ENCODE measurements at places on chromosomes 4 and X. TPM values are rescaled to one million over a fixed set of nuclear protein-coding genes. Genes with fewer than 3 reads are reported as not detected.
A peak's percentile ranks its signal among the peaks of the same experiment; 100 is the strongest.

DNA sequence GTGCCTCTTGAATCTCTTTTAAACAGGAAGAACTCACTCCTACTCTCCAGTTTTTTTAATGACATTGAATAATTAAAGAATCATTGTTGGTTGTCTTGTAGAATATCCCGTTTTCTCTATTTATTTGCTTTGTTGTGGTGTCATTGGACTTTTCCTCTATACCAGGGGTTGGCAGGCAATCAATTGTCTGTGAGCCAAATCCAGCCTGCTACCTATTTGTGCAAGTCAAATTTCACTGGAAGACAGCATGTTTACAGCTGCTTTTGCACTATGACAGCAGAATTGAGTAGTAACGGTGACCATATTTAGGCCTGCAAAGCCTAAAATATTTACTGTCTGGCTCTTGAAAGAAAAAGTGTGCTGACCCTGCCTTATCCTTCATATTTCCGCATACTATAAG, 34.8 kb downstream of the POLA1 start:
- DNase-seq = no peak

DNA sequence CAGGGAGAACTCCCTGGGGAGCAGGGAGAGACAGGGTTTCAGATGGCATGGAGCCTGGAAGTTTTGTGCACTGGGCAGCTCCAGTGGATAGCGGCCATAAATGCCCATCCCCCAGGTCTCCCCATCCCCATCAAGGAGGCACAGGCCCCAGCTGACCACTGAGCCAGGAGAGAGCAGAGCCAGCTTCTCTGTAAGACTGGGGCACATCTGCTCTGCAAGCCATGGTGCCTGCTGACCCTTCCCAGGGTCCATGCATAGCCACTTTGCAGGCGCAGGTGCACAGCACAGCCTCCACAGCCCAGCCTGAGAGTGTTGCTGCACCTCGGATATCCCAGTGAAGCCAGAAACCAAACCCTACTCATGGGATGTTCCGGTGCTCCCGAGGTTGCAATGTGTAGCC, 206.3 kb upstream of the SPANXN4 start:
- no peak for DNase-seq

OR13H1 gene
- not detected for total RNA-seq

CLIC2 gene
- 0.43 TPM for total RNA-seq

ZNF630 gene
- total RNA-seq = 21.3 TPM

- peak; percentile 80 for DNase-seq
Measured at GRCh38 chrX:68433155-68433980, at the start of gene OPHN1. TSS of gene OPHN1 (minus strand) at chrX:68433495. CDS start at chrX:68433020, 475 bp downstream.

DNA sequence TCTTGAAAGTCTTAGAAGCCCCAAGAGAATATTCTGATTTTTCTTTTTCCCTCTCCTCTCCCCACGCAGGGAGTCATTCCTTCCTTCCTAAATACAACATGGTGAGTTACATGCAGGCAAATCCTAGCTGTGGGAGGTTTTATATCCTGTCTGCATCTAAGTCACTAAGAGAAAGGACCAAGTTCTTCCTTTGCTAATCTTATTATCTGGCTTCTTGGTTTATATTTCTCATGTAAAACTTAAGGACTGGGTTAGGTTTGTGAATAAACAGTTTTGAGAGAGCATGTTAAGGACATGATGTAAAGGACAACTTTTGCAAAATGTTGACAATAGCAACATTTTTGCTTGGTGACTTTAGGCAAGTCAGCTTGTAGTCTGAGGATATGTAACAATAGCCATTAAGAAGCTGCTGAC, 5.1 kb upstream of the CXCL9 start:
- DNase-seq = no peak

- no peak for DNase-seq
Measured at GRCh38 chr4:7868892-7869471, 70.7 kb downstream of the AFAP1 start.

HSD17B13 gene
- not detected for total RNA-seq

GRCh38 chrX:108091264-108091877, at the start of the genes ATG4A and PSMD10:
TSS of gene ATG4A (plus strand) at chrX:108091778. CDS start at chrX:108091827, 49 bp downstream.
TSS of gene PSMD10 (minus strand) at chrX:108091542. CDS start at chrX:108091520, 22 bp downstream.
- peak; percentile 94 for DNase-seq

GRCh38 chr4:61356696-61357095, 156.6 kb downstream of the ADGRL3 start:
- no peak for DNase-seq

GRCh38 chr4:145909281-145909715, 29.3 kb downstream of the ZNF827 start:
- peak; percentile 84 for DNase-seq

GRCh38 chr4:172169871-172170270, 356.7 kb downstream of the GALNTL6 start:
- DNase-seq = no peak

GRCh38 chr4:67701517-67701850, 529 bp upstream of the UBA6 start:
- no peak for DNase-seq

DNA sequence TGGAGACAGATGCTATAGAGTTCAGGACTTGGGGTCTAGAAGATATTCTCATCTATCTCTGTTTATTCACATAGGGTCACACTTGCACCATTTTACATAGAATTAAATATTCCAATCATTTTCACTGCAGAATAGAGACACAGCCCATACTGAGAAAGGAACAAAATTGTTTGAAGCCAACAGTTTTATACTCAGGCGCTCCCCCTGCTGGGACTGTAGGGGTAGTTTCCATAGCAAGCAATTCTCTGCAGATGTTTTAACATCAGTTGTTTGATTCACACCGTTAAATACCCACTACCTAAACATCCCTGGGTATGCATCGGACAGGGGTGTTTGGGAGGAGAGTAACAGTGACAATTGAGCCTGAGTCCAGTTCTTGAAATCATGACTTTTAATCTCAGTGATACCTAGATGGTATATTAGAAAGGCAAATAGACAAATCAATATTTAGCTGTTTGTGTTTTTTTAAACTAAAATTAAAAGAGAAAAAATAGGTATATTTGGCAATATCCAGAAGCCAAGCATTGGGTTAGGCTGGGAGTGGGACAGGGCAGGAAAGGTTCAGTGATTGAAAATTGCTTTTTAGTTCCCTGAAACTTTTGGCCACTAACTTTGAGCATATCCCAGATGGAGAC, 33.8 kb downstream of the LONRF3 start:
- DNase-seq = no peak

DNA sequence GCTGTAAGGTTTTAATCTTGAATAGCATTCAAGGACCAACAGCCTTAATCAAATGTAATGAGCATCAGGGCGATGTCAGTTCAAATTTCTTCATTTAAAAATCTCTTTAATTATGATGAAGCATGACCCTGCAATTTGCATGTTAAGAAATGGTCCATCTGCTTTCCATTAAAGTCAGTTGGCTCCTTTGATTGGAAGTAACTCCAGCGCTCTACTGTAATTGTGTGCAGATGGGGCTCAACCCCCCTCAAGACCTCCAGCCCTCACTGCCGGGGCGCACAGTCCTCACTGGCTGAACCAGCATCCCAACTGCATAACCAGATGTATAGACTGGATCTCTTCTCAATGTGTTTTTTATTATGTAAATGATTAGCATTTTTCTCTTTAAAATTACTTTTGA, 126.9 kb downstream of the VCX3B start:
- DNase-seq = no peak

NDP gene
- total RNA-seq = not detected

RNF128 gene
- total RNA-seq = 13.0 TPM

DNA sequence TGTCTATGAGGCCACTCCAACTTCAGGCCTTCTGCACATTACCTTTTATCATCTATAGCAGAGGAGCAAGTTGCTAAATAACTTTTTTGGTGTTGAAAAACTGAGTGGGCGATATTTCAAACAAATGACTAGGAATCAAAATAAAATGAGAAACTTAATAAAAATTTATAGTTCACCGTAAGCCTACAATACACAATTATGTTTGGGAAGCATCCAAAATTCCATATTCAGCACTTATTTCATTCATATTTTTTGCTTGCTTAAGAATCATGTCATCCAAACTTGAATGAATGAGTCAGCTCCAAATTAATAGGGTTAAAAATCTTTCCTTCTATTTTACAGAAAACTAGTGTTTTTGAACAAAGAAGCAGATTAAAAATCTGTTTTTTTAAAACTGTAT, 119.1 kb downstream of the SH3RF1 start:
- DNase-seq = no peak

GRCh38 chr4:62051332-62051731, 851.2 kb downstream of the ADGRL3 start:
- no peak for DNase-seq

- DNase-seq = peak; percentile 59
Measured at GRCh38 chrX:2397229-2398063, 103.3 kb downstream of the DHRSX start.

HSFX3 gene
- total RNA-seq = not detected

All from Caki2 (cell line).